ENCODE measurements at places on chromosomes 16 and 17. TPM values are rescaled to one million over a fixed set of nuclear protein-coding genes. Genes with fewer than 3 reads are reported as not detected.

DNA sequence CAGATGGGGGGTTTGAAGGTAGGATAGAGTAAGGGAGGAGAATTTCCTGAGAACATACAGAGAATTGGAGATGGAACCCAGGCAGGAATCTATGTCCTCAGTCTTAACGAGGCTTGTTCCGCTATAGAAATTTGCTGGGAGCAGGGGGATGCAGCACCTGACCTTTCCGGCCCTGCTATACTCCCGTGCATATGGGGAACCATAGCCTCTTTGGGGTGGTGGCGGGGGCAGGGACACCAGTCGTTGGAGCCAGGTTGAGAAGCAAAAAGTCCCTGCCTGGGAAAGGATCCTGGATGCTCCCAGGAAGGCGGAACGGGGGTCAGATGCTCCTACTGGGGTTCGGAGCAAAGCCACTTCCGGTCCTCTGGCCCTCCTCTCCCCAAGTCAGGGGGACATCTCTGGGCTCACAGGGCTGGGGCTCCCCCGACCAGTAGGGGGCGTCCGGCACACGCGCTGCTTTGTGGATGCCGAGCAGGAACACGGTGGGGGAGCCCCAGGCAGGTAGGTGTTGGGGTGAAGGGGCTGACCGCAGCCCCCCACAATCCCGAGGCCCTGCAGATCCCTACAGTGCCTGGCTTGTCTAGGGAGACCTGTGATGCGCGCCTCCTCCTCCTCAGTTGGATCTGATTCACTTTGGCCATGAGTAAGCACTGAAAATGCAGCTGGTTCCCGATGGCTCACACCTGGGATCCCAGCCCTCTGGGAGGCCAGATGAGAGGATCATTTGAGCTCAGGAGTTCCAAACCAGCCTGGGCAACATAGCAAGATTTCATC is 15.5 kb upstream of the TFAP4 start:
- H3K4me3 ChIP-seq = no peak overlapping the region
- peaks cover 31% of the 10 kb centered on the region for H3K4me1 ChIP-seq
- H3K27ac ChIP-seq = no peak overlapping the region
- no peaks in the 10 kb centered on the region for H3K27me3 ChIP-seq
- peak; percentile 73 for DNase-seq

DNA sequence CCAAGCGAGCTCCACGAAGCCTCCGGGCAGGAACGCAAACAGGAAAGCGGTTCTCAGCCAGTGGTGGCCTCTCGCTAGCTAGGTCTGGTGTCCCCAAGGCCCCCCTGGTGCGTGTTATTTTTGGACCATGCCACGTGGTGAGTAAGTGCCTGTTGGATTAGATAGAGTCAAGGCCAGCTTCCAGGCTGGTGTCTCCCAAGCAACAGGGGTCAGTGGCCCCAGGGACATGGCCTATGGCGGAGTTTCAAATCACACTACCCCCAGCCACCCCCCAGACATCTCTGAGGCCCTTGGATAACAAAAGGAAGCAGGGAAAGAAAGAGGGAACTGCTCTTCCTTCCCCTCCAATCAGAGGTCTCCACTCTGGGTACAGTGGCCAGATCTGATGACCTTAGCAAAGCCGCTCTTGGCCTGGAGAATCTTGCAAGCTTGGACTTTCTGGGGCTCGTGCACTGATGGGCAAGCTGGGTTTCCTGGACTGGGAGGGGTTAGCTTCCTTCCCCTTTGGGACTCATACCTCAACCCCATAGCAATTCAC is 58.2 kb downstream of the MAF start:
- peak; percentile 71 for DNase-seq
- H3K27me3 ChIP-seq = no peaks in the 10 kb centered on the region
- H3K4me1 ChIP-seq = peaks cover 19% of the 10 kb centered on the region
- H3K27ac ChIP-seq = peak overlapping the region; percentile 65

- H3K27ac ChIP-seq = no peak overlapping the region
- no peaks in the 10 kb centered on the region for H3K27me3 ChIP-seq
- no peak for DNase-seq
- H3K4me3 ChIP-seq = no peak overlapping the region
- no peaks in the 10 kb centered on the region for H3K4me1 ChIP-seq
- H3K36me3 ChIP-seq = peaks cover 10% of the 10 kb centered on the region
These were observed 49.3 kb downstream of the NSRP1 start for GRCh38 chr17:30165960-30166359.

GRCh38 chr17:43755389-43755875 is 3.2 kb downstream of the SOST start:
- no peak for DNase-seq
- peaks cover 46% of the 10 kb centered on the region for H3K27me3 ChIP-seq
- H3K36me3 ChIP-seq = no peaks in the 10 kb centered on the region
- peak overlapping the region; percentile 53 for H3K4me3 ChIP-seq

DNA sequence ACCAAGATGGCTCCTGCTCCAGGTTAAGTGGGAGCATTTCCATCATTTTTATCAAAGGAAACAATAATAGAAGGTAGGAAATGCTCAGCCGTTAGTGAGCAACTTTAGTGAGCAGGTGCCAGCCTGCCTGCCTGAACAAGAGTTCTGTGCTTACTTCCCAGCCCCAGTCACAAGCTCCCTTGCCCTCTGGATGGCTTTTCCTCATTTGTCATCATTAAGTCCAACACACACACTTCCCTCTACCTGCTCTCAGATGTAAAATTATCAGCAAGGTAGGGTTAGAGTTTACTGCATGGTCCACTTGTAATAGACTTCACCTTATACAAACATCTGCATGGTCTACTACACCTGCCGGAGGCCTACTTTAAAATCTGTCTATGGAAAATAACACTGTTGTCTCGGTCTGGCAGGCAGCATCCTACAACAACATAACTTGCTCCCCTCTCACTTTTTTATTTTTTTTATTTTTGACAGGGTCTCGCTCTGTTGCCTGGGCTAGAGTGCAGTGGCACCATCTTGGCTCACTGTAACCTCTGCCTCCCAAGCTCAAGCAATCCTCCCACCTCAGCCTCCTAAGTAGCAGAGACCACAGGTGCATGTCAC is 12.7 kb downstream of the TEX2 start:
- no peaks in the 10 kb centered on the region for H3K27me3 ChIP-seq
- peaks cover 67% of the 10 kb centered on the region for H3K4me1 ChIP-seq
- no peak overlapping the region for H3K4me3 ChIP-seq
- no peak for DNase-seq
- no peaks in the 10 kb centered on the region for H3K36me3 ChIP-seq

DNA sequence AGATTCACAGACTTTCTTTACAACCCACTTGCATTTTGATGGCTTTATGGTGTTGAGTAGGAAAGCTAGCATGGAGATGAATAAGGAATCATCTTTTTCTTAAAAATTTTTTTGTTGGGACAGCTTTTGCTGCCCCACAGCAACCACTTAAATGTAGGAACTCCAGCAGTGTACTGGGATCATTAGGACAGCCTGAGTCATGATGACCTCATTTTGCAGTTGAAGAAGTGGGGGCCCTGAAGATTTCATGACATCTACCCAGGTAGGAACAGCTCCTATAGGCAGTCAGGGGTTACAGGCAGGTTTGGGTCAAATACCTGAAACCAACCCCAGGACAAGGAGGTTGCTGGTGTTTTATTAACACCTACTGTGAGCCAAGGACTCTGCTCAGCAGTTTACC is 2.1 kb downstream of the METTL22 start:
- H3K4me1 ChIP-seq = peaks cover 35% of the 10 kb centered on the region
- H3K27me3 ChIP-seq = no peaks in the 10 kb centered on the region
- H3K36me3 ChIP-seq = peaks cover 34% of the 10 kb centered on the region
- no peak for DNase-seq
- no peak overlapping the region for H3K4me3 ChIP-seq
- no peak overlapping the region for H3K27ac ChIP-seq

The ICAM2 gene
- total RNA-seq = 28.2 TPM

The DPEP2 gene
- 0.99 TPM for total RNA-seq

GRCh38 chr16:82328881-82329469 is 159.0 kb upstream of the MPHOSPH6 start:
- DNase-seq = no peak
- H3K27me3 ChIP-seq = peaks cover 3% of the 10 kb centered on the region
- no peaks in the 10 kb centered on the region for H3K36me3 ChIP-seq
- no peak overlapping the region for H3K27ac ChIP-seq

The TP53TG3F gene
- total RNA-seq = not detected

The SLC9A5 gene
- 1.3 TPM for total RNA-seq

The CRISPLD2 gene
- 12.8 TPM for total RNA-seq

DNA sequence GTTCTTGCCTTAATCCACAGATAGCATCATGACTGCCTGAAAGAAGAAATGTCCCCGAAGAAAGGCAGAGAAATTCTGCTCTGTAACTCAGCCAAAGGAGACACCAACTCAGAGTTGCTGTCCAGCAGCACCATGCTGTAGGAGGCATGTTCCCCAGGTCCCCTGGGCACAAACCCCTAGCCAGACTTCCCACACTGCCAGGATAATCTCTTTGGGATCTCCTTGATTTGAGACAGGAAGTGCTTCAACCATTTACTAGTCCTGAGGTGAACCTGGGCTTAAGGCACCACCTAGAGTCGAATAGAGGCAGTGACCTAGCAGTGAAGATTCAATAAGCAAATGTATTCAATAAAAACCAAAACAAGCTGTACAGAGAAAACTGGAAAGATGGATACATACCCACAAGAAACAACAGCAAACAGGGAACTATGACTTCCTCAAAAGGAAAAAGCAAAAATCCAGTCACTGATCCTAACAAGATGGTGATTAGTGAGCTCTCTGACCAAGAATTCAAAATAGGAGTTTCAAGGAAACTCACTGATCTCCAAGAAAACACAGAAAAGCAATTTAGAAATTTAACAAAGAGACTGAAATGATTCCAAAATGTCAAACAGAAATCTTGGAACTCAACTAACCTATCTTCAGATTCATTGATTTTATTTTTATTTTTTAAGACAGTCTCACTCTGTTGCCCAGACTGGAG is 5.7 kb downstream of the OR4D2 start:
- no peak overlapping the region for H3K27ac ChIP-seq
- no peaks in the 10 kb centered on the region for H3K36me3 ChIP-seq
- no peaks in the 10 kb centered on the region for H3K4me1 ChIP-seq
- no peak overlapping the region for H3K4me3 ChIP-seq

GRCh38 chr17:21296097-21297025 is 11.8 kb downstream of the MAP2K3 start:
- H3K27me3 ChIP-seq = peaks cover 4% of the 10 kb centered on the region
- H3K4me1 ChIP-seq = peaks cover 62% of the 10 kb centered on the region
- no peak overlapping the region for H3K4me3 ChIP-seq

DNA sequence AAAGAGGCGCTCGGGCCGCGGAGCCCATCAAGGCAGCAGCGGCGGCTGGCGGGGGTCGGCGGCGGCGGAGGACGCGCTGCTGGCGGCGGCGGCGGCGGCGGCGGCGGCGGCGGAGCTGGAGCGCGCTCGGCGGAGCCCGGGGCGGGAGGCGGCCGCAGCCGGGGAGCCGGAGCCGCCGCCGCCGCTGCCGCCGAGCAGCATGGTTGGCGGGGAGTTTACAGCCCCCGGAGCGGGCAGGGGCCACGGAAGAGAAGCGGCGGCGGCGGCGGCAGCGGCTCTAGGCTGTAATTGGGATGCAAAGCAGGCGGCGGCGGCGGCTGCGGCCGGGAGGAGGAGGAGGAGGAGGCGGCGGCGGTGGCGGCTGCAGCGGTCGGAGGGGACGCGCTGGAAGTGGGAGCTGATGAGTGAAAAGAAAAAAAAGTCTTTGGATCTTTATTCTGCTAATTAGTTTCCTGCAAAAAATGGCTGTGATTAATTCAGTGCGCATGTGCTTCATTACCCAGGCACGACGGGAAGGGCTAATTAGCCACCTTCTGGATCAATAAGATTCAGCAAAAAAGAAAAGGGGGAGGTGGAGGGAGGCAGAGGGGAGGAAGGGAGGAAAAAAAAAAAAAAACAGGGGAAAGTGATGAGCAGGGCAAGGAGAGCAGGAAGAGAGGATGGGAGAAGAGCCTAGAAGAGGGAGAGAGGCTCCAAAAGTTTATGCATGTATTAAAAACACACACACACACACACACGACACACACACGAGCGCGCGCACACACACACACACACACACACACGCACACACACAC is 10.9 kb upstream of the ZFHX3 start:
- peak overlapping the region; percentile 89 for H3K4me3 ChIP-seq
- H3K4me1 ChIP-seq = peaks cover 66% of the 10 kb centered on the region
- DNase-seq = peak; percentile 39

The MPO gene
- 0.05 TPM for total RNA-seq

- DNase-seq = no peak
- H3K27ac ChIP-seq = no peak overlapping the region
- H3K36me3 ChIP-seq = no peaks in the 10 kb centered on the region
- H3K4me1 ChIP-seq = peaks cover 35% of the 10 kb centered on the region
- no peak overlapping the region for H3K4me3 ChIP-seq
These were observed 76.7 kb upstream of the CBX4 start for GRCh38 chr17:79915850-79916430.

DNA sequence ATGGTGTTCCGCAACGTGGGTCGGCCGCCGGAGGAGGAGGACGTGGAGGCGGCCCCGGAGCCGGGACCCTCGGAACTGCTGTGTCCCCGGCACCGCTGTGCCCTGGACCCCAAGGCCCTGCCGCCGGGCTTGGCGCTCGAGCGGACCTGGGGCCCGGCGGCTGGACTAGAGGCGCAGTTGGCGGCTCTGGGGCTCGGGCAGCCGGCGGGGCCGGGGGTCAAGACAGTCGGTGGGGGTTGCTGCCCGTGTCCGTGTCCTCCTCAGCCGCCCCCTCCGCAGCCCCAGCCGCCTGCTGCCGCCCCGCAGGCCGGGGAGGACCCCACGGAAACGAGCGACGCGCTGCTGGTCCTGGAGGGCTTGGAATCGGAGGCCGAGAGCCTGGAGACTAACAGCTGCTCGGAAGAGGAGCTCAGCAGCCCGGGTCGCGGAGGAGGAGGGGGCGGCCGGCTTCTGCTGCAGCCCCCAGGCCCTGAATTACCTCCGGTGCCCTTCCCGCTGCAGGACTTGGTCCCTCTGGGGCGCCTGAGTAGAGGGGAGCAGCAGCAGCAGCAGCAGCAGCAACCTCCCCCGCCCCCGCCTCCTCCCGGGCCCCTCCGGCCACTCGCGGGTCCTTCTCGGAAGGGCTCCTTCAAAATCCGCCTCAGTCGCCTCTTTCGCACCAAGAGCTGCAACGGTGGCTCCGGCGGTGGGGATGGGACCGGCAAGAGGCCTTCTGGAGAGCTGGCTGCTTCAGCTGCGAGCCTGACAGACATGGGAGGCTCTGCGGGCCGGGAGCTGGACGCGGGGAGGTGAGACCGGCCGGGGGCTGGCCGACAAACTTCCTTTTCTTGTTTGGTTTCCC is 821 bp downstream of the SOCS7 start:
- H3K4me3 ChIP-seq = peak overlapping the region; percentile 92
- H3K27me3 ChIP-seq = no peaks in the 10 kb centered on the region
- peak overlapping the region; percentile 88 for H3K27ac ChIP-seq
- H3K4me1 ChIP-seq = peaks cover 61% of the 10 kb centered on the region
- no peaks in the 10 kb centered on the region for H3K36me3 ChIP-seq

The FAM234A gene
- 135 TPM for total RNA-seq

- no peaks in the 10 kb centered on the region for H3K36me3 ChIP-seq
- no peak for DNase-seq
- H3K27ac ChIP-seq = no peak overlapping the region
These were observed 161.1 kb downstream of the RAB11FIP4 start for GRCh38 chr17:31552568-31552967.

GRCh38 chr16:66359012-66359411 is 7.5 kb upstream of the CDH5 start:
- no peaks in the 10 kb centered on the region for H3K36me3 ChIP-seq
- peaks cover 68% of the 10 kb centered on the region for H3K4me1 ChIP-seq
- no peak for DNase-seq
- H3K4me3 ChIP-seq = no peak overlapping the region
- peaks cover 30% of the 10 kb centered on the region for H3K27me3 ChIP-seq
- H3K27ac ChIP-seq = peak overlapping the region; percentile 93

The TAT gene
- total RNA-seq = not detected

The MT3 gene
- total RNA-seq = 4.1 TPM

GRCh38 chr16:8751481-8752311 is 45.7 kb downstream of the TMEM186 start:
- H3K36me3 ChIP-seq = peaks cover 4% of the 10 kb centered on the region
- no peak for DNase-seq
- H3K27ac ChIP-seq = no peak overlapping the region
- H3K4me3 ChIP-seq = no peak overlapping the region
- peaks cover 11% of the 10 kb centered on the region for H3K4me1 ChIP-seq
- no peaks in the 10 kb centered on the region for H3K27me3 ChIP-seq

Data from left ventricle myocardium inferior (tissue), 1 donor.